ENCODE measurements at places on chromosomes 3 and 15.
A peak's percentile ranks its signal among the peaks of the same experiment; 100 is the strongest.

- peak; percentile 21 for DNase-seq
These were observed 984.1 kb downstream of the EPHA3 start for GRCh38 chr3:90091549-90091948.

- no peak for DNase-seq
These were observed 166.9 kb upstream of the FAM3D start for GRCh38 chr3:58833491-58833890.

- DNase-seq = peak; percentile 14
These were observed 311.5 kb upstream of the DCBLD2 start for GRCh38 chr3:99212969-99213368.

- no peak for DNase-seq
These were observed 182.8 kb downstream of the THRB start for GRCh38 chr3:24311881-24312280.

GRCh38 chr3:31936420-31937060, 44.5 kb downstream of the OSBPL10 start:
- DNase-seq = no peak

- DNase-seq = peak; percentile 3
These were observed 3.0 kb upstream of the ZNF280D start for GRCh38 chr15:56736308-56736707.

GRCh38 chr15:97989299-97989698, 28.8 kb downstream of the ARRDC4 start:
- DNase-seq = no peak

DNA sequence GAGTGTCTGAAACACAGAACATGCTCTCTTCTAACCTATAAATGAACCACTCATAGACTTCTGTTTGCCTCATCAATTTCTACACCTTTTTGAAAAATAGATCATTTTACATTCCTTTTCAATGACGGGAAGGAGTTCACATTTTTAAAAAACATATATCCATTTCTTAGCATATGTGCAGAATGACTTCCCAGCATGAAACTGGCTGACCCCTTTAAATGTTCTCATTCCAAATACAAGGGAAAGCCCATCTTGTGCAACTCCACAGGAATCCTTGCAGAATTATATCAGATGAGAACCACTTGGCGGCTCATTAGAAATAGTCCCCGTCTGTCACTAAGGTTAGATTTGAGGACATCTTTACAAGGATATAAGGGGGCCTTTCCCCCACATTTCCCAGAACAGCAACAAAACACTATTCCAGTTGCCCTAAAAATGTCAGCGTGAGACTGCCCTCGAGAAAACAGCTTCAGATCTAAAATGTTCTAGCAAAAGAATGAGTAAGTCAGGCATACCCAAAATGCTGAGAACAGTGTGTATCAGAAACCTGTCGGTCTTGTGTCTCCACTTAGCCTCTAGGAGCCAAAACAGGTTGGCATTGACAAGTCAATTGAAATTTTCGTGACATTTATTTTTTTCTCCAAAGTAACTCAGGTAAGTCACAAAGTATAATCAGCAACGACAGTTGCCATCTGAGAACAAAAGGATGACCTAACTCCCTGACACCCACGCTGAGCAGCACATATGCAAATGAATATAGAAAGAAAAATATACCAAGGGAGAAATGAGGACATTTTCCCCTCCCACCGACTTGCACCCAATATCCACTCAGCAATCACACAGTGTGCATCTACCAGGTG, 63.1 kb downstream of the FOXP1 start:
- DNase-seq = no peak

DNA sequence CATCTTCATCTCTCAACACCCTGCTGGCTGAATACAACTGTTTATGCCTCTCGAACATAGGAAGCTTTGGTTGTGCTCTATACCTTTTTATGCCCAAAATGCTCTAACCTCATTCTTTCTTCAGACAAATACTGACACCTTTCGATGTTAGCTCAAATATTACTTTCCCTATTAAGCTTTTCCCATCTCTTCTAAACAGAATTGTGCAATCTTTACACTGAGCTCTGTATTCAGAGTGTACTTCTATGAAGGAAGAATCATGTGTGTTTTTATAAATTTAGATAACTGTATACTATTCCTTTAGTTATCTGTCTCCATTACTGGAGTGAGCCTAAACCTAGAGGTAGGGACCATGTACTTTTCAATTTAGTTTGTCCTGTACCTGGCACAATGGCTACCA, 1.6 kb downstream of the EFHB start:
- no peak for DNase-seq

GRCh38 chr3:43862992-43863805, 172.5 kb downstream of the ABHD5 start:
- DNase-seq = no peak

- DNase-seq = no peak
These were observed 961.0 kb upstream of the CFAP20DC start for GRCh38 chr3:60010781-60011180.

Measured in renal pelvis (tissue), 12 donors.